Mammary microvascular endothelial cell (primary cell): ENCODE measurements at places on chromosomes 13 and 19. TPM values are rescaled to one million over a fixed set of nuclear protein-coding genes. Genes with fewer than 3 reads are reported as not detected.

SPACA4 gene
- not detected in 2 replicates for total RNA-seq

PEAK3 gene
- total RNA-seq, result not detected in 2 replicates

FAM124A gene
- total RNA-seq, result 15.5 and 18.4 TPM in 2 replicates

IFNL4 gene
- not detected in 2 replicates for total RNA-seq

CGB8 gene
- total RNA-seq, result not detected in 2 replicates

DACT3 gene
- 0.20 and 0.33 TPM in 2 replicates for total RNA-seq

AXL gene
- 183 and 196 TPM in 2 replicates for total RNA-seq

ZNF829 gene
- total RNA-seq, result 1.4 and 1.9 TPM in 2 replicates

VSIG10L gene
- total RNA-seq, result 0.27 and 0.39 TPM in 2 replicates

PSG6 gene
- not detected in 2 replicates for total RNA-seq

GJB2 gene
- not detected in 2 replicates for total RNA-seq

IGFL1 gene
- not detected in 2 replicates for total RNA-seq

TNNT1 gene
- 0.79 and 3.1 TPM in 2 replicates for total RNA-seq

OR4F17 gene
- not detected in 2 replicates for total RNA-seq

LILRB2 gene
- not detected in 2 replicates for total RNA-seq

ZNF136 gene
- 2.5 and 3.6 TPM in 2 replicates for total RNA-seq

SLC8A2 gene
- not detected in 2 replicates for total RNA-seq

LCP1 gene
- 13.2 and 20.1 TPM in 2 replicates for total RNA-seq

C5AR1 gene
- total RNA-seq, result not detected in 2 replicates

HCST gene
- not detected in 2 replicates for total RNA-seq

INSR gene
- 3.7 and 4.1 TPM in 2 replicates for total RNA-seq

COL5A3 gene
- 0.05 and 0.20 TPM in 2 replicates for total RNA-seq

RGS9BP gene
- 0.07 and 0.20 TPM in 2 replicates for total RNA-seq

EHD2 gene
- 170 and 177 TPM in 2 replicates for total RNA-seq

DENND1C gene
- total RNA-seq, result not detected in 2 replicates

ZNF583 gene
- total RNA-seq, result 2.6 and 3.2 TPM in 2 replicates
